ENCODE measurements at places on chromosomes 2 and 18.

- no peak for DNase-seq
Measured at GRCh38 chr2:183998041-183998796, 600.1 kb upstream of the ZNF804A start.

DNA sequence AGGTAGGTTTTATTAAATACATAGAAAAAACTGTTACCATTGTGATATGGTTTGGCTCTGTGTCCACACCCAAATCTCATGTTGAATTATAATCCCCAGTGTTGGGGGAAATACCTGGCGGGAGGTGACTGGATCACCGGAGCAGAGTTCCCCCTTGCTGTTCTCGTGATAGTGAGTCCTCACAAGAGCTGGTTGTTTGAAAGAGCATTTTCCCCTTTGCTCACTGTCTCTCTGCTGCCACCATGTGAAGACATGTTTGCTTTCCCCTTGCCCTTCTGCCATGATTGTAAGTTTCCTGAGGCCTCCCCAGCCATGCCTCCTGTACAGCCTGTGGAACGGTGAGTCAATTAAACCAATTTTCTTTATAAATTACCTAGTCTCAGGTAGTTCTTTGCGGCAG, 352.7 kb upstream of the SLC39A10 start:
- DNase-seq, result no peak

DNA sequence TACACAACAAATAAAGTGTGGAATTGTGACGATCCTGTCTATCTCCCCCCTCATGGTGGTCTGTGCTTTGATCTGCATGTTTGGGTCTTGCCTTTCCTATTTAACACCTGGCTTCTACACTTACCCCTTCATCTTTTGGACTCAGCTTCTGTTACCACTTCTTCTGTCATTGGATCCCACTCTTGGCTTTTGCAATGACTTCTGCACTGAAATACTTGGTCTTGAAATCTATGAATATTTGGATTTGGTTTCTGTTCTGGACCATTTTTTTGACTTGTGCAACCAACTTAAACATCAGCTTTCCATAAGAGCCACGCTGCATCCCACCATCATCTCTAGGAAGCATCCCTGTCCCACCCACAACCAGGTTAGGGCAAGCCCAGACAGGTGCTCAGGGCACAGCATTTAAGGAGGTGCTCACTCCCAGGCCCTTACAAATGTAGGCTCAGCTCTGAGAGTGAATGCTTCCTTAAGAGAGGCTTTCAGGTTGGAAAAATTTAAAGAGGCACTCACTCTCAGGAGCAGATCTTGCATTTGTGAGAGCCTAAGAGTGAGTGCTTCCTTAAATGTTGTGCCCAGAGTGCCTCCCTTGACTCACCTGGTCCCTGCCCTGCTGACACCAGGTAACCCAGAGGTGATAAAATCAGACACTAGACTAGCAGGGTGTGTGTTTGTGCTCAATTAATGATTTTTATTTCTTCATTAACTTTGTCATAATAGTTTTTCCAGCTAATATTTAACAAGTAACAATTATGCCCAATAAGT, 124.5 kb upstream of the SH3BP4 start:
- DNase-seq, result no peak

GRCh38 chr2:8520791-8521344, 161.0 kb upstream of the ID2 start:
- no peak for DNase-seq

GRCh38 chr2:139825726-139826125, 1045.5 kb upstream of the NXPH2 start:
- no peak for DNase-seq

DNA sequence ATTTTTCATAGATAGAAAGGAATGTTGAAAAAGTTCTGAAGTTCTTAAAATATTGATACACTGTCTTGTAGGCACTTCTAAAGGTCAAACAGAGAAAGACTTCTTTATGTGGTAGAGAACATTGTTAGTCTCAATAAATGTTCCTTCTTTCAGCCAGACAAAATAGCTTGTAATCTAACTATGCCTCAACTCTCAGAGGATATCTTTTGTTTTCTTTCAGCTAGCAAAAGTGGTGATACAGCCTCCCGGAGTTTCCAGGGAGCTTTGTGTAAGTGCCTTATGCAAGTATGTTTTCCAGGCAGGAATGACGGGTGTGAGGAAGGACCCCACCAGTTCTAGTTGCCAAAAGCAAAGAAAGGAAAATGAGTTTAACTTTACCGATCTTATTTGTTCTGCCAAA, 452.1 kb upstream of the ST6GAL2 start:
- no peak for DNase-seq

DNA sequence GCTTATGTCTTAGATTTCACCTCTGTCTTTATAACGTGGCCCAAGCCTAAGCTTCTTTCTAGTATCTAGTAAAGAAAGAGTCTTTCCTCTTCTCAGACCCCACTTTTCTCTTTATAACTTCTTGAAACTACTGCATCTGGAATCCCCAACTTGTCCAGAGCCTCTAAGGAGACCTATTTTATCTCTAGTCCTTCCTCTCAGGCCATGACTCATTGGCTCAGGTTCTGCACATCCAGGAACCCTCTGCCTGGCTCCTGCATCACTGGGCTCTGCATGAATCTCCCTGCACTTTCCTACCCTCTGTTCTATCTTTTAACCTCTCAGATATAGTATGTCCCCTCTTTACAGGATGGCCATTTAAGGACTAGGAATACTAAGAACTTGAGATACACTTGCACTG, 124.7 kb downstream of the DNAH6 start:
- no peak for DNase-seq

DNA sequence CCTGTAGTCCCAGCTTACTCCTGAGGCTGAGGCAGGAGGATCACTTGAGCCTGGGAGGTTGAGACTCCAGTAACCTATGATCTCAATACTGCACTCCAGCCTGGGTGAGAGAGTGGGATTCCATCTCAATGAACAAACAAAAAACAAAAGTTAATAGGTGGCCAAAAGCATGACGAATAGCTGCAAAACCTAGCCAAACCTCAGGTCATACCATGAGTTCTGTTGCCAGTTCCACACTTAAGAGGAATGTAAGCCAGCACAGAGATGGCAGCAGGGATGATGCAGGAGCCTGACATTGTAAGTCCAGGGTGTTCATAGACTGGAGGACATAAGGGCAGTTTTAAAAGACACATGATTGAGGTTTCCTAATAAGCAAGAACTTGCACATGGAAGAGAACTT, 55.3 kb upstream of the RMDN2 start:
- no peak for DNase-seq

GRCh38 chr2:129318581-129319421, 660.7 kb upstream of the RAB6C start:
- no peak for DNase-seq

DNA sequence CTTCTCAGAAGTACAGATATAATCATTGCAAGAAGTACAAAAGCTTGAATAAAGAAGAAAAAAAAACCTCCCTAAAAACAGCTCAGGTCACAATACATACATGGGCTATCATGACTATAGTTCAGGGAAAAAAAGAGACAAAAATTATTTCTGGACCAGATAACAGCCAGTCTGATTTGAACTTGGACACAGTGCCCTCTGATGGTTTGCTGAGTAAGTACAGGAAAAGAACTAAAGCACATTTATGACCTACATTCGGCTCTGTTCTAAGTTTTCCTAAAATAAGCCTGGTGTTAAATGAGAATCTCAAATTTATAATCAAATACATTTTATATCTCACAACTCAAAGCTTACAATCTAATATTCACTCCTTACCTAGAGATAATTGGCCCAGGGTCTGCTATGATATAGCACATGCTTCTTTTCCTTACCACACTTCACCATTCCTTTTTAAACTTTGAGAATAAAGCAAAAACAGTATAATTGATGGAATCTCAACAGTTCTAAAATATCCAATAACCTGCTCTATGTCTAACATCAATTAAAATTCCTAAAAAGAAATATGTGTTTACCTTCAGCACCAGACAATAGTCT, 81.1 kb downstream of the RAPH1 start:
- no peak for DNase-seq

DNA sequence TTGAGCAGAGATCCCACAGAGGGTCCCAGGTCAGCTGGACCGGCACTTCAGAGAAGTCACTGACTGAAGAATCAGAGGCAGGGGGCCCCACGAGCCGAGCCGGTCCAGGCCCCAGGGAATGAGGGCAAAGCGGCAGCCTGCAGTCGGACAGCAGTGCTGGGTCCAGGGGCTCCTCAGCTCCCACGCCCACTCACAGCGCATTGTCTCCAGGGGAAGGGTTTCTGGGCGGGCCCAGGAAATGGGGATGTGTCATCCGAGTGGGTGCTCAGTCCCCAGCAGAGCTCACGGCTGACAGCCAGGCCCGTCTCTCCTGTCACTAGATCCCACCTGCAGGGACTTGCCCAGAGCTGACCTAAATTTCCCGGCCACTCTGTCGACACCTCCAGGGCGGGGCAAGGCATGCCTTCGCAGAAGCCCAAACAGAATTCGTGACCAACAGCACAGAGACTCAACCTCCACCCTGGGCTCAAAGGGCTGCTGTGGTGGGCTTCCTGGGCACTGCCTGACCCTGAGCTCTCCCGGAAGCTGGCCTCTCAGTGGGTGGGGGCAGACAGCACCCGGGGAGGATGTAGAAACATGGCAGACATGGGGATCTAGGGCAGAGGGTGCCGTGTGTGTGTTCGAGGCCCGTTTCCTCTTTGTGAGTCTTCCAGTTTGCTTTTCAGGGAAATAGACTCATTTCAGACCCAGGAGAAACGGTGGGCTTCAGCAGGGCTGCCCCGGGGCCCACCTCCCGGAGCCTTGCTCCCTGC, 42.1 kb upstream of the TAF1B start:
- DNase-seq, result peak; percentile 56

DNA sequence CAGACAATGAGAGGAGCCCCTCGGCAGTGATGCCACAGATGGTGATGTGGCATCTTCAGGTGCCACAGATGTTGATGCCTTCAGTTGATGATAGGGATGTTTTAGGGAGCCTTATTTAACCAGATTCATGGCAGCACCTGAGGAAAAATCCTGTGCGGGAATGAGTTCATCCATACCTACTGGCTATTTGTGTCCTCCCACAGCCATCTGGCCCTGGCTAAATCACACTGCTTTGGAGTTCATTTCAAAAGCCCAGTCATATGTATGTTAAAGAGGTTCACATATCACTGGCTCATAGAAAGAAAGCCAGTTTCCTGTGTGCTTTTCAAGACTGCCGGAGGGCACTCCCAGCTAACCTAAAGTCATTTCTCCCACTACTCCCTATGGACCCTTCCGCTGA, 131.3 kb downstream of the MCFD2 start:
- no peak for DNase-seq

- DNase-seq, result no peak
Measured at GRCh38 chr2:14123436-14124103, 508.9 kb upstream of the LRATD1 start.
